ENCODE measurements at places on chromosomes 16 and 17.
A peak's percentile ranks its signal among the peaks of the same experiment; 100 is the strongest.

GRCh38 chr17:41415833-41416335 lies 8.5 kb downstream of the KRT37 start:
- H3K4me3 ChIP-seq, result no peak overlapping the region
- H3K36me3 ChIP-seq, result no peaks in the 10 kb centered on the region
- peaks cover 14% of the 10 kb centered on the region for H3K27me3 ChIP-seq
- H3K27ac ChIP-seq, result no peak overlapping the region
- DNase-seq, result no peak
- no peaks in the 10 kb centered on the region for H3K4me1 ChIP-seq

GRCh38 chr17:57405491-57406072 lies 149.3 kb downstream of the MSI2 start:
- DNase-seq, result no peak
- H3K4me1 ChIP-seq, result peaks cover 64% of the 10 kb centered on the region
- H3K27me3 ChIP-seq, result no peaks in the 10 kb centered on the region
- no peaks in the 10 kb centered on the region for H3K36me3 ChIP-seq
- peak overlapping the region; percentile 56 for H3K27ac ChIP-seq

DNA sequence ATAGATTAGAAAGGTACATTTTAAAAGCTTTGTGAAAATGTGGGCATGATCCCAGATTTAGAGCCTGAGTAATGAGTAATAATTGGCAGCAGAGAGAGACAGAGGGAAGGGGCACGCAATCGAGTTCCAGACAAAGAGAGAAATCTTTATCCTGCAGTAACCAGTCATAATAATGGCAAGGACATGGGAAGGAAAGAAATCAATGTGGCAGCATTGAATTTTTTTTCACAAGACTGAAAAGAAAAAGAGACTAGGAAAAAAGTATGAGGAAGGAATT lies 790.8 kb upstream of the SOX9 start:
- H3K4me3 ChIP-seq, result no peak overlapping the region
- no peak for DNase-seq
- H3K4me1 ChIP-seq, result no peaks in the 10 kb centered on the region
- H3K27me3 ChIP-seq, result peaks cover 91% of the 10 kb centered on the region

DNA sequence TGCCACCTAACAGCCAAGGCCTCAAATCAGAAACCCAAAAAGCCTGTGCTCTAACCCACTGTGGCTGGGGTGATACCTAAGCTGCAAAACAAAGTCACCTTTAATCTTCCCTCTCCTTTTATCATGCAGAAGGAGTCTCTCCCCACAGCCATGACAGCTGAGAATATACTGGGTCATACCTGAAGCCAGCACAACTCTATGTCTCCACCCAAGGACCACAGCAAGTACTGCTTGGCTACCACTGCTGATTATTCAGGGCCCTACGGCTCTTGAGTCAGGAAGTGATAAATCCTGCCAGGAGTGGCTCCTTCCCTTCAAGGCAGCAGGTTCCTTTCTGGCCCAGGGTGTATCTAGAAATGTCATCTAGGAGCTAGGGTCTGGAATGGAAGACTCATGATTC lies 151.5 kb upstream of the TOM1L1 start:
- no peaks in the 10 kb centered on the region for H3K36me3 ChIP-seq
- no peaks in the 10 kb centered on the region for H3K27me3 ChIP-seq
- no peaks in the 10 kb centered on the region for H3K4me1 ChIP-seq

DNA sequence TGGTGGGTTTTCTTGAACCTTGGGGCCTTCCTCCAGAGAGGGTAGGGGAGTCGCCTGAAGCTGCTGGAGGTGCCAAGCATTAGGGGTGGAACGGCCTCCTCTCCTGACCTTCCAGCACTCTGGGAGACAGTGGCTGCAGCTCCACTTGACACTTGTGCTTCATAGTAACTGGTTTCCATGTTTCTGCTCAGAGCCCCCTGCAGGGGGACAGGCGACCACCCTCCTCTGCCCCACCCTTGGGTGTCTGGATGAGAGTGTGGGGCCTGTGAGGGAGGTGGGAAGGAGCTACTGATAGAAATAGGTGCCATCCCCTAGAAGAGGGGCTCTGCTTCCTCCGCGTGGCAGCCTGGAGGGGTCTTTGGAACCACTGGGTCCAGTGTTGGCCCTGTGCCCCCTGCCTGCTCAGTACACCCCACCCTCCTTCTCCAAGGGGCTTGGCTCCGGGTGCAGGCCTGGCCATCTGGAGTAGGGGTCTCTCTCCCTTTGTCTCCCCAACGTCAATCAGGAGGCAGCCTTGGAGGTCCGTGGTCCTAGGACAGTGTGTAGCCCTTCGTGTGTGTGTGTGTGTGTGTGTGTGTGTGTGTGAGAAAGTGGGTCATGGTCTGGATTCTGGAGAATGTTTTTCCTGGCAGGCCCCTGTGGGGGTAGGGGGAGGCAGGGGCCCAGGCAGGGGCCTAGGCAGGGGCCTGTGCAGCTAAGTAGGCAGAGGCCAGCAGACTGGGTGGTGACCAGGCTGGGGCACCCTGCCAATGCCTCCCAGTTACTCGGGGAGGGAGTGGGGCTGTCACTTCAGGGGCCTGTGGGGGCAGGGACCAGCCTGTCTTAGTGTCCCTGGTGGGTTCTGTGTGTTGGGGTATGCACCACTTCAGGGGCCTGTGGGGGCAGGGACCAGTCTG lies 4.9 kb downstream of the LASP1 start:
- peaks cover 35% of the 10 kb centered on the region for H3K4me1 ChIP-seq
- DNase-seq, result no peak
- H3K4me3 ChIP-seq, result no peak overlapping the region
- no peaks in the 10 kb centered on the region for H3K27me3 ChIP-seq

GRCh38 chr17:31064707-31065106 lies 30.1 kb upstream of the NF1 start:
- peaks cover 9% of the 10 kb centered on the region for H3K4me1 ChIP-seq
- no peaks in the 10 kb centered on the region for H3K27me3 ChIP-seq
- no peak overlapping the region for H3K27ac ChIP-seq
- no peak overlapping the region for H3K4me3 ChIP-seq

DNA sequence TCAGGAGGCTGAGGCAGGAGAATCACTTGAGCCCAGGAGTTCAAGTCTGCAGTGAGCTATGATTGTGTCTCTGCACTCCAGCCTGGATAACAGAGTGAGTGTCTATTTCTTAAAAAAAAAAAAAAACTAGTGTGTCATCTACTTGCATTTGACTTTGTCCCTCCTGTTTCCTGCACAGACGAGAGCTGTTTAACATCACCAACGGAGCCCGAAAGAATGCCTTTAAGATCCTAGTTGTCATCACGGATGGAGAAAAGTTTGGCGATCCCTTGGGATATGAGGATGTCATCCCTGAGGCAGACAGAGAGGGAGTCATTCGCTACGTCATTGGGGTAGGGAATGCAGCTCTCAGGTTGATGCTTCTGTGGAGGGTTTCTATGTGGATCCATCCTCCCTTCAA lies 13.4 kb downstream of the ITGAM start:
- H3K4me3 ChIP-seq, result no peak overlapping the region
- H3K36me3 ChIP-seq, result no peaks in the 10 kb centered on the region
- H3K27me3 ChIP-seq, result no peaks in the 10 kb centered on the region
- no peak overlapping the region for H3K27ac ChIP-seq
- H3K4me1 ChIP-seq, result no peaks in the 10 kb centered on the region
- DNase-seq, result no peak

- DNase-seq, result no peak
- H3K4me3 ChIP-seq, result no peak overlapping the region
- no peaks in the 10 kb centered on the region for H3K4me1 ChIP-seq
- H3K36me3 ChIP-seq, result no peaks in the 10 kb centered on the region
Observed at GRCh38 chr17:34598161-34598776, 18.9 kb downstream of the TMEM132E start.

- H3K27me3 ChIP-seq, result no peaks in the 10 kb centered on the region
- H3K4me1 ChIP-seq, result peaks cover 18% of the 10 kb centered on the region
- no peaks in the 10 kb centered on the region for H3K36me3 ChIP-seq
- DNase-seq, result no peak
- H3K4me3 ChIP-seq, result no peak overlapping the region
Observed at GRCh38 chr17:82876149-82876548, 36.3 kb upstream of the ZNF750 start.

GRCh38 chr16:7366041-7366440 lies 33.4 kb downstream of the RBFOX1 start:
- no peak overlapping the region for H3K4me3 ChIP-seq
- peaks cover 18% of the 10 kb centered on the region for H3K4me1 ChIP-seq
- no peaks in the 10 kb centered on the region for H3K36me3 ChIP-seq
- no peaks in the 10 kb centered on the region for H3K27me3 ChIP-seq
- DNase-seq, result no peak
- no peak overlapping the region for H3K27ac ChIP-seq

DNA sequence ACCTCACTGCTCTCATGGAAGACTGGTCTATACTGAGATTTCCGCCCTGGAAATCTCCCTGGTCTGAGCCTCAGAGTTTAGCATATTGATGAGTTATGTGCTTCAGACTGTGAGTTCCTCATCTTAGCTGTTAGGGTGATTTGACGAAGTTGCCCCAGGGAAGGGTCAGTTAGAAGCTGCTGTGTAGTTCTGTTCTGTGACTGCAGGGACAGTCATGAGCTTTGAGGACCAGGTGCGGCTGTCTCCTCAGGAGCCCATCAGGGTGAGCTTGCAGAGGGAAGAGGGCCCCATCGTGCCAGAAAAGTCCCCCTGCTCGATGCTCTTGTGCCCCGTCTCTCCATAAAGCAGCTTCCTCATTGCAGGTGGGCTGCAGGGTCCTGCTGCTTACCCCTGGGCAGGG lies 28.3 kb upstream of the IL17C start:
- H3K4me3 ChIP-seq, result no peak overlapping the region
- no peak for DNase-seq
- no peak overlapping the region for H3K27ac ChIP-seq
- no peaks in the 10 kb centered on the region for H3K27me3 ChIP-seq
- no peaks in the 10 kb centered on the region for H3K4me1 ChIP-seq
- H3K36me3 ChIP-seq, result peaks cover 15% of the 10 kb centered on the region

GRCh38 chr16:67723151-67723910 lies 4.2 kb upstream of the GFOD2 start:
- no peak overlapping the region for H3K27ac ChIP-seq
- H3K27me3 ChIP-seq, result peaks cover 82% of the 10 kb centered on the region
- H3K4me3 ChIP-seq, result no peak overlapping the region
- no peak for DNase-seq

GRCh38 chr16:77905374-77905920 lies 116.9 kb upstream of the CLEC3A start:
- H3K27ac ChIP-seq, result no peak overlapping the region
- DNase-seq, result no peak
- no peak overlapping the region for H3K4me3 ChIP-seq
- H3K27me3 ChIP-seq, result no peaks in the 10 kb centered on the region

All from cardiac muscle cell (in vitro differentiated cells and primary cell).